Heart right ventricle (tissue), 16 donors: ENCODE measurements at places on chromosomes 1 and 21.

- H3K36me3 ChIP-seq, result no peaks in the 10 kb centered on the region
- H3K27me3 ChIP-seq, result peaks cover 4% of the 10 kb centered on the region
- DNase-seq, result peak; percentile 53
- H3K4me1 ChIP-seq, result no peaks in the 10 kb centered on the region
- no peak overlapping the region for H3K27ac ChIP-seq
Measured at GRCh38 chr1:53524428-53525375, 65.5 kb downstream of the DMRTB1 start.

DNA sequence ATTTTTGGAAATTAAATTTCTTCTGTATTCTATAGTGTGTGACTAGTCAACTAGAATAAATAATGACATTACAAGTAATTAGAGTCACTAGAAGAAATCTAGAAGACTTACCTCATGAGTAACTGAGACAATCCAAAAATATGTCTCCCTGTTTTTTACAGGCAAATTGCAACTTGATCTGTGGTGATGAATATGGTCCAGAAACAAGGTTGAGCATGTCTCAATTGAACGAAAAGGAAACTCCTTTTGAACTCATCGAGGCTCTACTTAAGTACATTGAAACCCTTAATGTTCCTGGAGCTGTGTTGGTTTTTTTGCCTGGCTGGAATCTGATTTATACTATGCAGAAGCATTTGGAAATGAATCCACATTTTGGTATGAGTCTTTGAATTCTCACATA lies 36.7 kb downstream of the DHX9 start:
- no peak overlapping the region for H3K27ac ChIP-seq
- no peaks in the 10 kb centered on the region for H3K4me1 ChIP-seq
- peaks cover 100% of the 10 kb centered on the region for H3K36me3 ChIP-seq
- H3K27me3 ChIP-seq, result no peaks in the 10 kb centered on the region
- H3K4me3 ChIP-seq, result no peak overlapping the region
- no peak for DNase-seq

- H3K4me3 ChIP-seq, result no peak overlapping the region
- no peaks in the 10 kb centered on the region for H3K4me1 ChIP-seq
- no peaks in the 10 kb centered on the region for H3K27me3 ChIP-seq
- no peaks in the 10 kb centered on the region for H3K36me3 ChIP-seq
Measured at GRCh38 chr1:24263211-24263610, 55.9 kb upstream of the GRHL3 start.

- DNase-seq, result no peak
- no peak overlapping the region for H3K4me3 ChIP-seq
- no peaks in the 10 kb centered on the region for H3K36me3 ChIP-seq
- H3K27ac ChIP-seq, result peak overlapping the region; percentile 17
Measured at GRCh38 chr1:32496127-32496526, 31.3 kb downstream of the ZBTB8B start.

- H3K4me3 ChIP-seq, result no peak overlapping the region
- no peaks in the 10 kb centered on the region for H3K36me3 ChIP-seq
- no peak for DNase-seq
- peaks cover 25% of the 10 kb centered on the region for H3K4me1 ChIP-seq
- peak overlapping the region; percentile 83 for H3K27ac ChIP-seq
Measured at GRCh38 chr1:61301824-61302657, 219.7 kb downstream of the NFIA start.

GRCh38 chr1:43066578-43066977 lies 105.5 kb downstream of the EBNA1BP2 start:
- H3K36me3 ChIP-seq, result no peaks in the 10 kb centered on the region
- H3K27ac ChIP-seq, result no peak overlapping the region
- no peak overlapping the region for H3K4me3 ChIP-seq

GRCh38 chr1:2789164-2789985 lies 12.1 kb downstream of the TTC34 start:
- H3K36me3 ChIP-seq, result no peaks in the 10 kb centered on the region
- no peak overlapping the region for H3K4me3 ChIP-seq
- H3K27me3 ChIP-seq, result peaks cover 81% of the 10 kb centered on the region
- no peak overlapping the region for H3K27ac ChIP-seq
- DNase-seq, result no peak
- no peaks in the 10 kb centered on the region for H3K4me1 ChIP-seq

DNA sequence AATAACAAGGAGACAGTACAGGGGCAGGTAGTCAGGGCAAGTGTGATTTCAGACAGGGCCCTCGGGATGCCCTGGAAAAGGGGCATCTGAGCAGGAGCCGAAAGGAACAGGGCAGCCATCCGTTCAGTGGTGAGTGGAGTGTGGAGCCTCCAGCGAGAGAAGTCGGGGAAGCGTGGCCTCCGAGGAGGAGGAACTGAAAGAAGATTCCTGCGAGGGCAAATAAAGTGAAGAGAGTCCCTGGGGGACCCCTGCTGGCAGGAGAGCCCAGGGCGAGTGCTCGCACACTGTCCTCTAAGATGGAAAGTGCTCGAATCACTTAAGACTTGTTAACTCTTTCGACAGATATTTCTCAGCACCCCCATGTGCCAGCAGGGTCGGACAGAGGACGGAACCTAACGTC lies 3.5 kb upstream of the UTS2 start:
- H3K4me3 ChIP-seq, result no peak overlapping the region
- H3K36me3 ChIP-seq, result no peaks in the 10 kb centered on the region
- no peaks in the 10 kb centered on the region for H3K27me3 ChIP-seq
- no peak overlapping the region for H3K27ac ChIP-seq
- DNase-seq, result no peak

GRCh38 chr1:46130121-46130520 lies 2.3 kb downstream of the PIK3R3 start:
- H3K4me3 ChIP-seq, result peak overlapping the region; percentile 79
- H3K27me3 ChIP-seq, result no peaks in the 10 kb centered on the region
- H3K36me3 ChIP-seq, result no peaks in the 10 kb centered on the region
- peaks cover 31% of the 10 kb centered on the region for H3K4me1 ChIP-seq
- no peak for DNase-seq
- H3K27ac ChIP-seq, result peak overlapping the region; percentile 98

DNA sequence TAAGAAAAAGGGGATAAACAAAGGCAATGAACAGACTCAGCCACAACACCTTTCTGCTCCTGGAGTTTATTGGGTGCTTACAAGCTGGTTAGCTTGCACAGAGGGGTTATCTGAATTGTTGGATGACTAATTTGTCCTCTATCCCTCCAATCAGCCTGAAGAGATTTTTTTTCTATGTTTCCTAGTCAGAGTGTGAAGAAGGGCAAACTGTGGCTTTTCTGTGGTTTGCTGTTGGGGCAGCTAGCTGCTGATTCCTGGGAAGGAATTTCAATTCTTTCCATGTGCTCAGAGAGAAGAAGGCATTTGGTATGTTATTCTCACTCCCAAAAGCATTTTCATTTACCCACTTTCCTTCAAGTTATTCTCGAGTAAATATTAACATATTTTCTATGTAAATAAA lies 48.6 kb downstream of the PCP4 start:
- H3K4me3 ChIP-seq, result no peak overlapping the region
- H3K36me3 ChIP-seq, result no peaks in the 10 kb centered on the region
- no peak for DNase-seq
- H3K4me1 ChIP-seq, result no peaks in the 10 kb centered on the region
- H3K27ac ChIP-seq, result no peak overlapping the region

DNA sequence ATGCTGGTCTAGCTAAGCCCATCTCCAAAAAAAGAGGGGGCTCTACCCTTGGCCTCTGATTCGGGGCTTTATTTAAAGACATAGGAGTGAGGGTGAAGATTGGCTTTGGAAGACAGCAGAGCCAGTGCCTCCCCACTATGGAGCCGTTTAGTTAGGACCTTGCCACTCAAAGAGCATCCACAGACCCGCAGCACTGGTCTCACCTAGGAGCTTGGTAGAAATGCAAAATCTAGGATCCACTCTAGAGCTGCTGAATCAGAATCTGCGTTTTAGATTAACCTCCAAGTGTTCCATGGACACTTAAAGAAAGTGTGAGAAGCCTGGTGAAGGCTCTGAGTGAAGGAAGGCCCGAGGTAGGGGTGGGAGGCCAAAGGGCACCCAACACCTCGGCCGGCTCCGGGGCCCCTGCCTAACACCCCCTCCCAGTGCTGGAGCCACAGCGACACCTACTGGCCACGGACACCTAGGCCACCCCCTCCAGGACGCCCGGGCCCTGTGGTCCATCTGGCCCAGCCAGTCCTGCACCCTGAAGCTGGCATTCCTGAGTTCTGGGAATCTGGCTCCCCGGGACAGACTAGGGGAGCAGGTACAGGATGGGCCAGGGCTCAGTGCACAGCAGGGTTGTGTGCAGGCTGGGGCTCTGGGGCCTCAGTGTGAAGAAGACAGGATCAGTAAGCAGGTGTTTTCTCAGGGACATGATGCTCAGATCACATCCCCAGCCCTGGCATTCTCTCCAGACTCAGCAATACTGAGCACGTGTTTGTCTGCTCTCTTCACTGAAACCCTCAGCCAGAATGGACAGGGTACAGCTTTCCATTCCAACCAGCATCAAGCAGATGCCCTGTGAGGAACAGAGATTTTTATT lies 79.2 kb downstream of the TMEM53 start:
- H3K4me1 ChIP-seq, result no peaks in the 10 kb centered on the region
- H3K36me3 ChIP-seq, result no peaks in the 10 kb centered on the region
- no peaks in the 10 kb centered on the region for H3K27me3 ChIP-seq
- peak; percentile 77 for DNase-seq
- H3K27ac ChIP-seq, result no peak overlapping the region
- no peak overlapping the region for H3K4me3 ChIP-seq

GRCh38 chr1:58398714-58399113 lies 147.8 kb downstream of the OMA1 start:
- no peaks in the 10 kb centered on the region for H3K27me3 ChIP-seq
- peaks cover 21% of the 10 kb centered on the region for H3K4me1 ChIP-seq
- H3K27ac ChIP-seq, result no peak overlapping the region

DNA sequence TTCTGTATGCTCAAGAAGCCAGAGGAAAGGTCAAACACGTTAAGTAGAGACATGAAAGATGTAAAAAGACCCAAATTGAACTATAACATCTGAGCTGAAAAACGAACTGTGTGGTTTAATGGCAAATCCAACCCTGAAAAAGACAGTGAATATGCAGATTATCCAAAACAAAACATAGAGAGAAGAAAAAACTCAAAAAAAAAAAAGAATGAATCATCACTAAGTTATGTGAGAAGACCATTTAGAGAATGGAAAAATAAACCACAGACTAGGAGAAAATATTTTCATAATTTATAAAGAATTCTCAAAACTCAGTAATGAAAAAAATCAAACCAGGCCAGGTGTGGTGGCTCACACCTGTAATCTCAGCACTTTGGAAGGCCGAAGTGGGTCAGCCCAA lies 253.3 kb downstream of the PLPP3 start:
- no peak overlapping the region for H3K27ac ChIP-seq
- no peaks in the 10 kb centered on the region for H3K27me3 ChIP-seq
- DNase-seq, result no peak
- no peaks in the 10 kb centered on the region for H3K36me3 ChIP-seq

DNA sequence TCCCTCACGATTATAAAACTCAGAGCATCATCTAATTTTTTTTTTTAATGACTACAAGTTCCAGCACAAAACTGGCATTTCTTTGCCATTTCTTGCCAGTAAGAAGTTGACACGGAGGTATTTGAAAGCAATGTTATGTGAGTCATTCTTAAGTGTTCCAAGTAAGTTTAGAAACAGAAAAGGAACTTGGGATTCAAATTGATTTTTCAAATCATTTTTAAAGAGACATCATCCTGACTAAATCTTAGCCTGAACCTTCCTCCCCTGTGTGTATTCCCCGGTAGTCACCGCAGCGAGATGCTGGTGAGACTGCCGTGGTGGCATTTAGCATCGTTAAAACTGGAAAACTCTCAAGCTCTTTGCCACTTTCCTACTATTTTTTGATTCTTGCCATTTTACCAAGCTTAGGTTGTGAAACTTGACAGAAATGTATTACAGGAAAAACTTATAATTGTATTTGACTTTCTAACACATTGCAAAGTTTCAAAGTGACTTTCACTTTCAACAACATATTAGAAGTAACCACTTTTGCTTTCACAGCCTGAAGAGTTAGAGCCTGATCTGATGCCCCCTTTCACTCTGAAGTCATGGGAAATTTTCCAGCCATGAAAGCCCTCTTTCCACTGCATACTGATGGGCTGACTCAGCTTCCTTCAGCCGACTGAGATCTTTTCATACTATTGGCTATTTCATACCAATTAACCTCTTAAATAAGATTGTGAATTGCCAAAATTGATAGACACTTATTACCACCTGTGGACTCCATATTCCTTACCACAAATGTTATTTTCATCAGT lies 61.4 kb downstream of the OLFML2B start:
- peaks cover 32% of the 10 kb centered on the region for H3K36me3 ChIP-seq
- H3K4me3 ChIP-seq, result no peak overlapping the region
- H3K27ac ChIP-seq, result peak overlapping the region; percentile 48
- H3K4me1 ChIP-seq, result peaks cover 7% of the 10 kb centered on the region

DNA sequence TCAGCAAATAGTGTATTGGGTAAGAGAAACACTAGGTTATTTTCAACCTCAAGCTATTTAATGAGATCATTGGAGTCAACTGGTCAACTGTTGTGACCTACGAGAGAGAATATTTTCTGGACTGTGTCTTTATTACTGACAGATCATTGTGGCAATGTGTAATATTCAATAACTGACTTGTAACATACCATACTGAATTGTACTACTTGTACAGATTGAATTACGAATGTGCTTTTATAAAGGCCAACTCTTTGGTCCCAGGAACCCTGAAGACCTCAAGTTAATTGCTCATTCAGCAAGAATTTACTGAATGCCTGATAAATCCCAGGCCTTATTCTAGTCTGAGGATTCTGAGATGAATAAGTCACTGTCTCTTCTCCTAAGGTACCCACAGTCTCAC lies 56.1 kb upstream of the CAMK1G start:
- no peak overlapping the region for H3K4me3 ChIP-seq
- DNase-seq, result no peak
- peaks cover 21% of the 10 kb centered on the region for H3K27me3 ChIP-seq
- no peak overlapping the region for H3K27ac ChIP-seq
- H3K4me1 ChIP-seq, result no peaks in the 10 kb centered on the region

- DNase-seq, result no peak
- H3K27me3 ChIP-seq, result no peaks in the 10 kb centered on the region
- no peaks in the 10 kb centered on the region for H3K36me3 ChIP-seq
Measured at GRCh38 chr1:172357753-172358385, 62.6 kb upstream of the C1orf105 start.

- DNase-seq, result peak; percentile 73
- peaks cover 29% of the 10 kb centered on the region for H3K4me1 ChIP-seq
Measured at GRCh38 chr1:229430761-229431283, 3.1 kb downstream of the ACTA1 start.

DNA sequence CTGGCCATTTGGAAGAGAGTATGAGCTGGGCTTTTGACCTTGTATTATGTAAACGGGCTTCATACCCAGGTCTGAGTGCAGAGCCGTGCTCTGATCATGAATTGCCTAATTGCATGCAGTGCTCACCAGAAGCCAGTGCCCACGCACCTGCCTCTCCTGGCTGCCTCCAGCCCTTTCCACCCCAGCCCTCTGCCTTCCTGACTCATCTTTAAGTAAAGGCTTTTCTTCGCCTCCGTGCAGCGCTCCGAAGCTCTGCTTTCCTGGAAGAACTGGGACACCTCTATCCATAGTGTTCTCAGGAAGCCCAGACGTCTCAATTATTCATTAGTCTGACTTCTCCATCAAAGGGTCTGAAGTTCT lies 413.7 kb downstream of the PTPRU start:
- no peak overlapping the region for H3K4me3 ChIP-seq
- no peaks in the 10 kb centered on the region for H3K27me3 ChIP-seq
- H3K36me3 ChIP-seq, result no peaks in the 10 kb centered on the region
